Left ventricle myocardium superior (tissue), 1 donor: ENCODE measurements at places on chromosomes 4 and X.

DNA sequence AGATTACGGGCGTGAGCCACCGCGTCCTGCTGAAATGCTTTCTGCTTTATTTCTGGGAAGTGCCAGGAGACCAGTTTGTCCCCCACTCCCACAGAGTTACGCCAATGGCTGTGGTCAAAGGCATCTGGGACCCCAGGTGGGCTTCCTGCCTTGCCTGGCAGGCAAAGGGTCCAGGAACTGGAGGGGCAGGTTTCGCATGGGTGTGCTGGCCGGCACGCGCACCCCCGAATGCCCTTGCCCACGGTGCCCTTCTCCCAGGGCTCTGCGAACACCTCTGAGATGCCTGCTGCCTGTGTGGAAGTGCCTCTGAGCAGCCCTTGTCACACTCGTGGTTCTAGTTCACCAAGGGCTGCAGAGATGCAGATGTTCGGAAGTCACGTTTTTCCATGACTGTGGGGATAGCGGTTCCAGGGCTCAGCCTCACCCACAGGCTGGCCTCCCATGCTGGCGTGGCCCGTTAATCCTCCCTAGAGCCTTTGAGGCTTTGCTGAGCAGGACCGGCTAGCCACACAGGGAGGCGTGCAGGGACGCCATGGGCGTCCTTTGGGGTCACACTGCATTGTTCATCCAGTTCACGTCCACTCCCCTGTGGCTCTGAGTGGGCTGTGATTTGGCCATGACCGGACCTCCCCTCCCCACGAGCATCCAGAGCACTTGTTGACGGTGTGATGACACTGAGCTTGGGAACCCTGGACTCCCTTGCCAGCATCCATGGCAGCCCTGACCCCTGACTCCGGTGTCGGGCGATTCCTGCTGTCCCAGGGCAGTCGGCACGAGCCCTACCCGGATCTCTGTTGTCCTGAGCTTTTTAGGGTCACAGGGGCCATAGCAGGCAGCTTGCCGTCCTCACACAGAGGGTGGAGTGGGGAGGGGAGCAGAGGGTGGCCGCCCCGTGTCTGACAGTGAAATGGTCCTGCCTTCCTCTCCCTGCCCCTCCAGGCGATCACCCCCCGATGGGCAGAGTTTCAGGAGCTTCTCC is 12.7 kb upstream of the ADD1 start:
- peak; percentile 18 for DNase-seq

DNA sequence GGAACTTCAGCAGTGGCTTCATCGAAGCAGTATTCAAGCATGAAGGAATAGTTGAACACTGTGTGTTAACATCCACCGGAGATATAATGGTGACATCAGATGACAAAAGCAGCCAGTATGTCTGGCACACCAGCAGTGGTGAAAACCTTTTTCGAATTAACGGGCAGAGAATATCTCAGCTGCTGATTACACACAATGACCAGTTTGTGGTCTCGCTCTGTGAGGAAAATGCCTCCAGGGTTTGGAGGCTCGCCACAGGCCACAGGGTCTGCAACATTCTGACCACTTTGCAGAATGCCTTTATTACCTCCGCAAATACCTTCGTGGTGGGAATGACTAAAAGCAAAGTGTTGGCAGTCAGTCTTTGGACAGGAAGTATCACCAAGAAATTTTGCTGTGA is 201.5 kb downstream of the NWD2 start:
- no peak for DNase-seq

DNA sequence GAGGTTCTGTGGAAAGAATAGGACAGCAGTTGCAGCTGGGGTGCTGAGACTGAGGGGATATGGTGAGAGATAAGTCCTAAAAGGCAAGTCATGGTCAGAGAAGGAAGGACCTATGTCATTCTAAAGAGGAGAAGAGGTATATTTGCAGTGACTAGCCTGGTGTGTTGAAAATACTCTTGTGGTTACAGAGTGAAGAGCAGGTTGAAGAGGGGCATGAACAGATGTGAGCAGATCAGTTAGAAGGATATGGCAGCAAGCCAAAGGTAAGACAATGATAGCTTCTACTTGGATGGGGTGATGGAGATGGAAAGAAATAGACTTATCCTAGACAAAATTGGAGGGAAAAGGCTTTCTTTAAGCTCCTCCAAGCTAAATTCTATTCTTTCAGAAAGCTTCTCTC is 469.8 kb upstream of the CPEB2 start:
- no peak for DNase-seq

GRCh38 chr4:186844059-186844681 is 120.5 kb upstream of the FAT1 start:
- peak; percentile 31 for DNase-seq

GRCh38 chr4:37852376-37852775 is 25.9 kb downstream of the PGM2 start:
- DNase-seq, result no peak

DNA sequence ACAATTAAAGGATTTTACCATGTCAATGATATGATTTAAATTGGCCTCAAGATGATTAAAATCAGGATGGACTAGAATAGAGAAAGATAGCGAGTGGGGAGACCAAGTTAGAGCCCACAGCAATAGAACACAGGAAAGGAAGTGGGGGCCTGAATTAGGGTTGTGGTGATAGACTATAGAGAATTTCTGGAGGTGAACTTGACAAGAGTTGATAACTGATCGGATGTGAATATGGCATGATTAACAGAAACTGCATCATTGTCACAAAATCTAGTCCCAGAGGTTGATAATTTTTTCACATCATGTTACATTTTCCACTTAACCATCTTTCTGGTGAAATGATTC is 26.3 kb upstream of the TRPC3 start:
- no peak for DNase-seq

DNA sequence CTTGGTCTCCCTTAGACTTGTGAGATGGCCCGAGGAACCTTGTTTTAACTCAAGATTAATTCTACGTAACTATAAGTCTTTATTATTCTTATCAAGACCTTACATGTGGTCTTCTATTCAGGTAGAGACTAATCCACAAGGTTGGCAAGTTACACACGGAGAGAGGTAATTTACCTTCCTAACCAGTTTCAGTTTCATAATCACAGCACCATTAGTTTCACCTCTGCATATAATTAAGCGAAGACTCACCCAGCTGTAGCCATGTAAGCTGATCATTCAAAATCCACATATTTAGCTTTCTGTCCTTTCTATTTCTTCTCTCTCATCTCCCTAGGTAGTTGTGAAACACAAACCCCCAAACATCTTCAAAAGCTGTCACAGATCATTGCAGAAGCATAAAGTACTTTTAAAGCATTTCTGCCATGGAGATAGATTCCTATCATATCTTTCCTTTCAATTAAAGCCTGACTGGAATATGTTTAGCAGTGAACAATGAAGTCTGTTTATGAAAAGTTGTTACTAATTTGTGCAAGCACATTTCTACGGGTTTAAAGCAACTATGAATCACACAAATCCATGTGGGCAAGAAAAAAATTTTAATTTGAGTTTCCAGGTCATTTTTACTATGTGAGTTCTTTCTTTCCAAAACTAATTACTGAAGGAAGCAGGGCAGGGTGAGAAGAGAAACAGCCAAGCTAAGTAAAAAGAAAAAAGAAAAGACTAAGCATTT is 78.5 kb downstream of the BTC start:
- no peak for DNase-seq

DNA sequence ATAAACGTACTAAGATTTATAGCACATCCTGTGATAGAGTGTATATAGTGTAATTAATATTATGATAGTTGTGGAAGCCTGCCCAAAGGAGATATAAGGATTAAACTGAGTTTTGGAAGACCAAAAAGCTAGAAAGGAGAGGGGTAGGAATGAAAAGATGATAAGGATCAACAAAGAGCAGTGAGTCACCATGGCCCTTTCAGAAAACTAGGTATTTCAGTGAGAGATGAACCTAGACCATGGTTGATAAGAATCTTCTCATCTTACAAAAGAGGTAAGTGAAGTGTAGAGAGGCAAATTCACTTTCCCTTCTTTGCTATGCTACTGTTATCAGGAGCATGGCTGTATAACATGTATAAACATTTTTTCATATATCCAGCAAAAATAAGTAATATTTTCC is 133.8 kb upstream of the PLAC1 start:
- DNase-seq, result no peak

DNA sequence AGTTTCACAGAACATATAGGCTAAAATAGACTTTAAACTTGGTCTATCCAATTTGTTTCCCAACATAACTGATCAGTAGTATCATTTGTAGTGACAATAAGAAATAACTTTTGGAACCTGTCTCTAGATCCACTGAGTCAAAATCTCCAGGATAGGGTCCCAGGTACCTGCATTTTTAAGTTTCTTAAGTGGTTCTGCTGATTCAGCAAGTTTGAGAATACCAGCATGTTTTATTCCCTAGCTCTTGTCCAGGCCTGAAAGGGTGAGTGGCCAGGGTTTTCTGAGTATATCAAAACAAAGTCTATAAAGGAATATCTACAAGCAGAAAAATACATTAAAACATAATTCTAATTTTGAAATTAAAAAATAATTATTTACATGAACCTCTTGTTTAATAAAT is 573.1 kb upstream of the POU3F4 start:
- no peak for DNase-seq

DNA sequence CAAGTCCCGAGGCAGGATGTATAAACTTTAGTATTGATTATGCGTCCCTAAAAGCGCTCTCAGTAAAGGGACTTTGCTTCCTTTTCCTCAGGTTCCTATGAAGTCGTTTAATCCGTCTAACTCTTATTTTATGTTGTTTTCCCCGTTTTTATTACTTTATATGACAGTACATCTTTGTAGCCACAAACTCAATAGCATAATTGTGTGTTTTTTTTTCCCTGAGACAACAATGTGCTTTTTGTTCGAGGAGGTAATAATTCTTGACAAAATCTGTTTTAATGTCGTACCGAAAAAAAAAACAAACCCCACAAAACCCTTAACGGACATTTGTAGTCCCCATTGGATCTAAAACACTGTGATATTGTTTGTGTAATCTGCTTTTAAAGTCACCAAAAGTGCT is 17.9 kb upstream of the PPP2R3B start:
- DNase-seq, result no peak

DNA sequence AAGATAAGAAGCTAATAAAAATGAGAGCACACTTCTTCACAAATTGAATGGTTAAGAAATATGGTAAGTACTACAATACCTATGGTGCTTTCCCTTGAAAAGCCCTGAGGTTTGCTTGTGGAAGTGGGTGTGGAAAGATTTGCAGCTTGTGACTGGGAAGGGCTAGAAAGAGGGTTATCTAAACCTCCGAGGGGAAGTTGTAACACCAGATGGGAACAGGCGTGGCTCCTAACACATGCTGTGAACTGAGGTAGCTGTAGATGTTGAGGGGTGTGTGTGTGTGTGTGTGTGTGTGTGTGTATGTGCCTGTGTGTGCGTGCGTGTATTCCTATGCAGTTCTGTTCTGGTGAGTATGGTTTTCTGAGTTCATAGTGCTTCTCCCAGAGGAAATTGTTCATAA is 21.5 kb downstream of the FRMPD4 start:
- DNase-seq, result no peak

GRCh38 chrX:112056886-112057285 is 25.7 kb downstream of the TRPC5 start:
- no peak for DNase-seq

GRCh38 chr4:145614233-145614610 is 5.0 kb upstream of the MMAA start:
- DNase-seq, result no peak

- peak; percentile 71 for DNase-seq
Observed at GRCh38 chr4:2515830-2516550, 20.5 kb upstream of the FAM193A start.

DNA sequence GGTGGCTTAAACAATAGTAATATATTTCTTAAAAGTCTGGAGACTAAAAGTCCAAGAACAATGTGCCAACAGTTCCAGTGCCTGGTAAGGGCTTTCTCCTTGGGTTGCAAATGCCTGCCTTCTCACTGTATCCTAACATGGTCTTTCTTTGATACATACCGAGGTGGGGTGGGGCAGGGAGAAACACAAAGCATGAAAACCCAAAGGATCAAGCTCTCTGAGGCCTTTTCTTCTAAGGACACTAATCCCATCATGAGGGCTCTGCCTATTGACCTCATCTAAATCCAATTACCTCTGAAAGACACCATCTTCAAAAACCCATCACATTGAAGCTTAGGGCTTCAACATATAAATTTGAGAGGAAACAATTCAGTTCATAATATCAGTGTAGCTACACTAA is 311.3 kb downstream of the GRID2 start:
- DNase-seq, result no peak
